ENCODE measurements at places on chromosomes 13 and 19.

GRCh38 chr13:30051531-30052060, 201.2 kb upstream of the UBL3 start:
- no peak for DNase-seq

- DNase-seq, result no peak
Measured at GRCh38 chr19:9431475-9431874, 3.9 kb downstream of the ZNF266 start.

GRCh38 chr19:40159744-40160143, 31.5 kb upstream of the MAP3K10 start:
- no peak for DNase-seq

DNA sequence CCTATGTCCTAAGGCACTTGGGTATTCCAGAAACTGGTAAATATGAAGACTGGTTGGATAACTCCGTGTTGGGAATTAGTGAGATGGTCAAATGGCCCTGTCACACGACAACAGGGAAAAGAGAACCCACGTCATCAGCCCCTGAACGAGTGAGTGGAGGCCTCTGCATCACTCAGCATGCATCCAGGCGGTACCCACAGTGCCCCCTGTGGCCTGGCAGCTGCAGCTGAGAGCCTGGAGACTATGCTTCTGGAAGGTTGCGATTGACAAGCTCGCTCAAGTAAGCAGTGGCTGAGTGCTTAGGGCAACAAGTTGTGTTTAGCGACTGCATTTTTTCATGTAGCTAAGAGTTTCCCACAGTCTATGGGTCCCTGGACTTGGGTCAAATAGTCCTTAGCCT, 55.9 kb downstream of the COL4A2 start:
- DNase-seq, result no peak

DNA sequence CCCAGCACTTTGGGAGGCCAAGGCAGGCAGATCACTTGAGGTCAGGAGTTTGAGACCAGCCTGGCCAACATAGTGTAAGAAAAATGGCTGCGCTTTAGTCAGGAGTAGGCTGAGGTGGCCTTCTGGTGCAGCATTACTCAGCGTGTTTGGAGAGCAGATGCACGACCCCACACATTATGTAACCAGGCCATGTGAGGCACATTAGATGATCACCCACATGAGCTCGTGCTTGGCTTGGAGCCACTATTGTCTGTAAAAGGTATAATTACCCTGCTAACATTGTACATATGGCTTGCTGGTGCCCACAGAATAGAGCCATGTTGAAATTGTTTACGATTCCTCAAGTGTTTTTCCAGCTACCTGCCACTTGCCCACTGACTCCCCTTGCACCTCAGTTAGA, 24.0 kb upstream of the SCEL start:
- no peak for DNase-seq

- no peak for DNase-seq
Measured at GRCh38 chr13:23996456-23996855, 99.2 kb upstream of the C1QTNF9B start.

GRCh38 chr19:35519291-35519690, 5.8 kb upstream of the DMKN start:
- DNase-seq, result no peak

DNA sequence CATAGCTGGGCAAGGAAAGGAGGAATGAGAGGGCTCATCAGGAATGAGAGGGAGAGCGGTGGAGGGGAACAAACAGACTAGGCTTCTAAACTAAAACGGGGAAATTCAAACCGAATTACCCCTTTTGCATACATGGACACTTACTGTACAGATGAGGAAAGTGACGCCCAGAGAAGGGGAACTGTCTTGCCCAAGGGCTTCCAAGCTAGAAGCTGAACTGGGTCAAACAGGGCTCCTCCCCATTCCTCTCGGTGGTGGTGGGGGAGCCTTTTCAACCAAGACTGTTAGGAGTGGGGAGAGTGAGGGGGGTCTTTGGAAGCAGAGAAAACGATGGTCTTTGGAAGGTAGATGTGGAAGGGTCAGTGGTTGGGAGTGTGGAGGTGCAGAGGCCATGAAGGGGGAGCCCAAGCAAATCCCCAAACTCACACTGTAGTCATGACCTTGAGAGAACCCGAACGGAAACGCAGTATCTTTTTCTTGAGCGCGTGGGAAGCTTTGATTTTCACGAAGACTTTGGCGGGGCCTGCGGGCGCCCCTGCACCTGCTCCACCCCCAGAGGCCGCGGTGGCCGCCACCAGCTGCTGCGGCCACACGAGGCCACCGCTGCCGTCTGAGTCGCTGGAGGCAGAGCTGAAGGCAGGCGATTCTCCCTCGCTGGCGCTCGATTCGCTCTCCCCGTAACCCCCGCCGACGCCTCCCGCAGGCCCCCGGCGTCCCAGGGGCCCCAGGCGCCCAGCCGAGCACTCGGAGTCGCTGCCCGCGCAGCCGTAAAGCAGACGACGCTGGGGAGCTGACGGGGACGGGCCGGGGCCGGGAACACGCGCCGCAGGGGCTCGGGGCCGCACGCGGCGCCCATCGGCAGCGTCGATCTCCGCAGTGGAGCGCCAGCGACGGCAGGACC, 12.3 kb upstream of the GNG8 start:
- DNase-seq, result no peak

- no peak for DNase-seq
Measured at GRCh38 chr13:52405767-52406494, at the start of gene THSD1. THSD1 (minus strand) TSS chr13:52406172; CDS start chr13:52402600, 3,572 bp downstream.

- no peak for DNase-seq
Measured at GRCh38 chr13:64540468-64540867, 2689.7 kb downstream of the PCDH9 start.

- DNase-seq, result no peak
Measured at GRCh38 chr13:27572234-27572901, 48.0 kb downstream of the LNX2 start.
